NCI-H1417 treated with DMSO at 0.1 percent for 48 hours (cell line): ENCODE measurements at places on chromosomes 7 and 10.

GRCh38 chr10:90480466-90480865 lies 377.4 kb downstream of the HTR7 start:
- no peak for DNase-seq

- no peak for DNase-seq
Observed at GRCh38 chr10:17418249-17418648, 36.1 kb downstream of the ST8SIA6 start.

DNA sequence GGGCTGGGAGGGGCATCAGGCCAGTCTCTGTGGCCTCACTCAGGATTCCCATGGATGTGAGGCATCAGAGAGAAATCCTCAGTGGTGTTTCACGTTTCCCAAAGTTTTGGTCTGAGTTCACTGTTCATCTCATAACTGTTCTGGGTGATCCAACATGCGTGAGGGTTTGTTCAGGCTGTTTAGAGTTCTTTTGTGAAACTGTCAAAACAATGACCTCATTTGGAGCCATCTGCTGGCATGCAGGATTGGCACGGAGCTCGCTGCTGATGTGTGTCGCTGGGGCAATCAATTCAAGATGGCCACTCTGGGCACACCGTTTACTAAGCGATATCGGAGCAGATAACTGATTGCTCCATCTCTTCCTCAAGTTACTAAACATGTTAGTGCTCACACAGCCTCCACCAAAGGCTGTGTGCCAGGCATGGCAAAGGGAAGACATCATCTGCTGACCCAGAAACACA lies 365.6 kb downstream of the WDR11 start:
- DNase-seq = no peak

- DNase-seq = no peak
Observed at GRCh38 chr10:98096731-98097130, 37.7 kb upstream of the R3HCC1L start.

DNA sequence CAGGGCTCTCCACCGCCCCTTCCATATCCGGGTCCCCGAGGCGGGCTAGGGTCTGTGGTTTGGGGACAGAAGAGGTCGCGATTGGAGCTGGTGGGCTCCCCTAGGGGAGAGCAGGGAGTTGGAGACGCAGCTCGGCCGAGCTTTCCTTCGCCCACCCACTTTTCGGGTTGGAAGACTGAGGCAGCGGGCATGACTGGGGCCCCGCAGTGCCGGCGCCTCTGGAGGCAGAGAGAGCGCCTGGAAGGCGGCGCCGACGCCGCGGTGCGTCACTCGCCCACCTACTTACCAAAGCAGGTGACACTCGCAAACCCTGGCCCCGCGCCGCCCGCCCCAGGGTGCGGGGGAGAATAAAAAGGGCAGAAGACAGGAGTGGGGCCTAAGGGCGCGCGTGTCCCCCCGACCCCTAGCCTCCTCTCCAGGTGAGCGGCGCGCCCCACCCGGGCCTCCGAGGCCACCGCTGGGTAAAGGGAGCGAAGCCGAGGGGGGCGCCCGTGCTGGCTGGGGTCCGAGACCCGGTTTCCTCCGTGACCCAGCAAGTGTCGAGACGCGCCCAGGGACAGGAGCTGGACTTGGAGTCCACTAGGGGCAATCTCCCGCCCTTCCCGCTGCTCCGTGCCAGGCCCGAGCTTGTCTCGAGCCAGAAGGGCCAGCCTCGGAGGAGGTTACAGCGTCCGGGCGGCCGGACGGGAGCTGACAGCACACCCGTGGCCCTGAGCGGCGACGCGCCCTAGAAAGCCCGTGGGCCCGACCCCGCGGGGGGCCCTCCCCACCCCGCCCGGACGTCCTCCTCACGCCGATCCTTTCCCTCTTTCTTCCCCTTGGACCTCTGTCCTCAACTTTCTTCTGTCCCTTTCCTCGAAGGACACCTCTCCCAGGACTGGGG lies 34.4 kb upstream of the GRID1 start:
- no peak for DNase-seq
